Daoy (cell line): ENCODE measurements at places on chromosomes 3 and 15. TPM values are rescaled to one million over a fixed set of nuclear protein-coding genes. Genes with fewer than 3 reads are reported as not detected.

DNA sequence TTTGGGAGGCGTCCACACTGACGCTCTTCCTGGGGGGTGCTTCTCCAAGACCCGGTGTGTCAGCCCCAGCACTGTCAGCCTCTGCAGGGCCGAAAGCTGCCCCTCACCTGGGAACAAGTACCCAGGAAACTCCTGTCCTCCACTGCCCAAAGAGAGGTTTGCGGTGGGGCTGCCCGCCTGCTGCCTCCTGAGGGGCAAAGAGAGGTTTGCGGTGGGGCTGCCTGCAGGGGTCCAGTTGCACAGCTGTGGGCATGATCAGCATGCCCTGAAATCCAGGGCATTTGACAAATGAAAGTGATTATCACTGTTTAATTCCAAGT lies 15.1 kb upstream of the SNRPA1 start:
- DNase-seq, result no peak

GRCh38 chr15:39878406-39878785 lies 41.7 kb downstream of the GPR176 start:
- DNase-seq, result no peak

CHST13 gene
- total RNA-seq, result not detected in 2 replicates

GRCh38 chr15:86526938-86527690 lies 447.4 kb downstream of the AGBL1 start:
- DNase-seq, result no peak

DNA sequence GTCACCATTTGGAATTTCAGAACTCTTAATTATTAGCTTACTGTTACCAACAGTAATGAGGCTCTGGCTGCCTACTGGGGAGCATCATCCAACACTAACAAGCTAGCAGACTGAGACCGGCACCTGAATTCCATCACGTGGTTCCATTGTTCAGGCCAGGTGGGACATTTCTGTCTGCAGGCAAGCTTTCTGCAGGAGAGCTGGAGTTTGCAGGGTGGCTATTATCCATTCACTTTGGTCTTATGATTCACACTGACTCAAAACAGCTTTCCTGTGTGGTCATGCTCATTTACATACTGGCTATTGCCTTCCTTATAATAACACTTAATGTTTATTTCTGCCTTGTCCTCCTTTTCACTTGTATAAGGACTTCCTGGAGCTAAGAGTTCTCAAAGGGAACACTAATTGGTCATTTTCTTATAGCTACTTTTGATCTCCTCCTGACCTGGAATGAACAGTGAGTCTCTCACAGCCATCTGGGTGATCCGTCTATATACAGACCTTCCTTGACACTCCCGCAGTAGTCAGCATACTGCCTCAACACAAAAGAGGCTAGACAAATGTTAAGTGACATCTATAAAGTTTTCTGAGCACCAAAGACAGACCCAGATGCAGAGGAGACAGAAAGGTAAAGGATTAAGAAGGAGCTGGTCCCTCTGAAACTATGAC lies 695.4 kb downstream of the FHIT start:
- DNase-seq, result no peak

GRCh38 chr15:85726454-85726853 lies 68.3 kb downstream of the KLHL25 start:
- DNase-seq, result no peak

DNA sequence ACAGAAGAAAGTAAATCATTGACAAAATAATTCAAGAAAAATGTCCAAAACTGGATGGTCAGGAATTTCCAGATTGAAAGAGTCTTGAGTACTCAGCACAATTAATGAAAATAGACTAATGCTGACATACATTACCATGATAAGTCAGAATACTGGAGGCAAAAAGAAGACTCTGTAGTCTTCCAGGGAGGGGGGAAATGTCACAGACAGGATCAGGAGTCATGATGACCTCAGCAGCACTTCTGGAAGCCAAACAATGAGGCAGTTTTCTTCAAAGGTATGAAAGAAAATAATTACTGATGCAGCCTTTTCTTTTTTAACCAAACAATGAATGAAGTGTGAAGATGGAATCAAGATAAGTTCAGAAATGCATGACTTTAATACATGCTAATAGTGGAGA lies 30.1 kb upstream of the SLC22A13 start:
- no peak for DNase-seq

DNA sequence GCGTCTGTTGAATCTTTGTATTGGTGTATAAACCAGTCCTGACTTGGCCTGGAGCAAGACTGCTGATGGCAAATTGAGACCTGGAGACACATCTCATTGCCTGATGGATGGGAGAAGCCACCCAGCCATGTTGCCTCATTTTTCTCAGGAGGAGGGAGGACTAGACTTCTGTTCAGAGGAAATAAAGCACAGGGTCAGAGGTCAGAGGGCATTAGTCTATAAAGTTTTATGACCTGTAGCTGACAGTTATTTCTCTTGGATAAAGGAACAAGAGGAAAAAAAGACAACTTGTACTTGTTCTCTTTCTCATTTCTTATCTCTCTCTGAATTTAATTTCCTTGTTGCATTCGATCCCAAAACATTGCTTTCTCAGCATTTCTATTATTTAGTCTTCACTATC lies 775.9 kb downstream of the SQOR start:
- DNase-seq, result no peak

GRCh38 chr3:14137004-14137403 lies 12.2 kb downstream of the TMEM43 start:
- DNase-seq, result no peak
